ENCODE measurements at places on chromosomes 16 and 17.

DNA sequence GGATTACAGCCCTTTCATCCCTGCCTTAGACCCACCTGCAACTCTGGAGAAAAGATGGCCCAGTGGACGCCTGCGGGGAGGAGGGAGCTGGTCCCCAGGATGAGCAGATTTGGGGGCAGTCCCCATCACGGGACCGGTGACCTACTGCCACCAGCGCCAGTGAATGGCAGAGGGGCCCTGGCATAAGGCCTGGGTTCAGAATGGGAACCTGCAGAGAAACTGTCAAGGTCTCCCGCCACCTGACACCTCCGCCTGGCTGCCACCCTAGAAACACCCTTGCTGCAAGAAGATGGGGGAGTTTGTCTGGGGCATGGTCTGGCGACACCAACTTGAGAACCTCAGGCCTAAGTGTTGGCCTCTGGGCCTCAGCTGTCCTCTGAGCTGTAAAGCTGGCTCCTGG lies 335.7 kb downstream of the SEC14L1 start:
- no peak for DNase-seq

GRCh38 chr16:86510465-86511261 lies at the start of gene FOXF1:
FOXF1 (plus strand) TSS chr16:86510527; CDS start chr16:86510570, 43 bp downstream.
- no peak for DNase-seq

DNA sequence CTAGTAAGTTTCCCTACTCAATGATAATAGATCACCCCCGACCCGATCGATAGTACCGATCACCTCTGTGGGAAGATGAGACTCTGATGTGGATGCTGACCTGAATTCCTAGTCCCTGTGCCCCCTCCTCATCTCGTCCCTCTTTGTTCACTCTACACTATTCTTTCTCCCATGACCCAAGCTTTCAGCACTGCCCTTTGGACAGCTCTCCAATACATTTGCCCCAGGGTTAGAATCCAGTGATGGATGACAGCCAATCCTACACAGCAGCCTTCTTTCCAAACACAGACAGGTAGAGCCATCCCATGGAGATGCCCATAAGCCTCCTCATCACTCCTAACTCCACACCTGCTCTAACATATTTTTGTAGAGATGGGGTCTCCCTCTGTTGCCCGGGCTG lies 141.1 kb downstream of the GSG1L start:
- no peak for DNase-seq

DNA sequence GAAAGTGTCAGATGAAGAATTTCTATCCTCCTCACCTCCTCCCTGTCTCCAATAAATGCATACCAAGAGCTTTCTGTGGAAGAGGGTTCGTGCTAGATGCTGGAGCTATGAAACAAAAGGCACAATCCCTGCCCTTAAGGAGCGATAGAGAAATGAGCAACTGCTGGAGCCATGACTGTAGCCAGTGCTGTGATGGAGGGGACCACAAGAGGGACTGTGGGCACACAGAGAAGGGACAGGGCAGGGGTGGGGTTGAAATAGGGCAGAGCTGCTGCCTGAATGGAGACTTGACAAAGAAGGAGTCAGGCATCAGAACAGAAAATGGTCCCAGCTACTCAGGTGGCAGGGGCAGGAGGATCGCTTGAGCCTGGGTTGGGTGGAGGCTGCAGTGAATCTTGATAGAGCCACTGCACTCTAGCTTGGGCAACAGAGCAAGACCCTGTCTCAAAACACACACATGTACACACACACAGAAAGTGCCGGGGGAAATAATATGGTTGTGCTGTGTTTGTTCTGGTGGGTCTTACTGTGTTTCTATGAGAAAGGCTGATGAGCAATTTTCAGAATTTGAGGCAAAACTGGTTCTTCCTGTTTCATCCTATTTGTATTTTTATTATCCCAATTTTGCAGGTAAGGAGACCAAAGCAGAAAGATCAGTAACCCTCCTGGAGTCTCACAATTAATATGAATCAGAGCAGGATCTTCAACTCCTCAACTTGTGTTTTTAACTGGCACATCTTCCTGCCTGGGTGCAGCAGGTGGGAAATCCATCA lies 16.5 kb downstream of the TMEM98 start:
- DNase-seq = no peak

- no peak for DNase-seq
Observed at GRCh38 chr16:28823291-28823872, 583 bp downstream of the ATXN2L start.

All from left hindlimb (tissue), 1 donor.